ENCODE measurements at places on chromosomes 7 and 10. TPM values are rescaled to one million over a fixed set of nuclear protein-coding genes. Genes with fewer than 3 reads are reported as not detected.

The ACTR3C gene
- 0.17 TPM for total RNA-seq

The HNRNPA2B1 gene
- 181 TPM for total RNA-seq

The NYAP1 gene
- total RNA-seq, result 1.8 TPM

The TRIL gene
- total RNA-seq, result 0.84 TPM

The MYL7 gene
- total RNA-seq, result not detected

The CALML5 gene
- not detected for total RNA-seq

The GNB2 gene
- 283 TPM for total RNA-seq

The VWDE gene
- total RNA-seq, result 0.17 TPM

The OR6V1 gene
- total RNA-seq, result not detected

The THSD7A gene
- 0.17 TPM for total RNA-seq

The C10orf62 gene
- not detected for total RNA-seq

The LEP gene
- not detected for total RNA-seq

The DNAJC12 gene
- total RNA-seq, result 2.2 TPM

The MTPN gene
- 96.3 TPM for total RNA-seq

The WNT16 gene
- total RNA-seq, result 0.15 TPM

The EBF3 gene
- 1.5 TPM for total RNA-seq

The SYNPO2L gene
- total RNA-seq, result under 0.01 TPM

The LRRN3 gene
- 0.84 TPM for total RNA-seq

The SPDYE3 gene
- total RNA-seq, result not detected

The CHN2 gene
- total RNA-seq, result under 0.01 TPM

The GALNT17 gene
- under 0.01 TPM for total RNA-seq

The ACTL6B gene
- total RNA-seq, result not detected

The ASZ1 gene
- total RNA-seq, result not detected

The GIMAP1 gene
- total RNA-seq, result not detected

The SORCS1 gene
- total RNA-seq, result under 0.01 TPM

The TMEM196 gene
- total RNA-seq, result not detected

The DKK1 gene
- 53.1 TPM for total RNA-seq

The NXPH1 gene
- total RNA-seq, result not detected

The HGF gene
- total RNA-seq, result 30.3 TPM

The DRGX gene
- not detected for total RNA-seq

The OPN4 gene
- total RNA-seq, result not detected

The SLC18A2 gene
- total RNA-seq, result not detected

The LLCFC1 gene
- total RNA-seq, result not detected

The HECW1 gene
- total RNA-seq, result 1.8 TPM

The AKR1B15 gene
- total RNA-seq, result not detected

The GFRA1 gene
- 0.89 TPM for total RNA-seq

The EBLN1 gene
- total RNA-seq, result not detected

All from bronchus fibroblast of lung (primary cell).